Camera-type eye (tissue), 1 donor: ENCODE measurements at places on chromosomes 2 and 18. TPM values are rescaled to one million over a fixed set of nuclear protein-coding genes. Genes with fewer than 3 reads are reported as not detected.

The FBXO48 gene
- total RNA-seq: 1.7 TPM

The MC4R gene
- total RNA-seq: 1.2 TPM

The STARD6 gene
- not detected for total RNA-seq

The ANO7 gene
- 1.4 TPM for total RNA-seq

The PGAP1 gene
- 72.3 TPM for total RNA-seq

The TMEM131 gene
- 63.3 TPM for total RNA-seq

The RIT2 gene
- total RNA-seq: 0.38 TPM

The SLC5A7 gene
- total RNA-seq: 1.1 TPM
